T1000 (cell line): ENCODE measurements at places on chromosomes 3 and 15.

GRCh38 chr15:52876991-52877663 lies 87.0 kb upstream of the ONECUT1 start:
- no peak for DNase-seq

DNA sequence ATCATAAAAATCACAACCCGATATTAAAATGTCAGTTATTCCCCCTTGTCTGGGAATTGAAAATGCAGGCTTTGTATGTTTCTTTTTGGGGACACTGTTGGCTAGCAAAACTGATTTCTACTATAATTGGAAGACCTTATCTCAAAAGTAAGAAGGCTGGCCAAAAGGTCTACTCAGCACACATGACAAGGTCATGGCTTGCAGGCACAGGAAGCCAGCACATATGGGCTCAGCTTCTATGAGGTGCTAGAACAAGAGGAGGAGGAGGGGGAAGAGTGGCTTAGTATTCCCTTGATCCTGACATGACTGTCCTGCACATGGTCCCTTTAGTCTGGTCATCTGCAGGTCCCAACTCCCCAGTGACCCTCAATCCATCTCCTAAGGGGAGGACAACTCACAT lies 681.2 kb downstream of the SQOR start:
- no peak for DNase-seq

DNA sequence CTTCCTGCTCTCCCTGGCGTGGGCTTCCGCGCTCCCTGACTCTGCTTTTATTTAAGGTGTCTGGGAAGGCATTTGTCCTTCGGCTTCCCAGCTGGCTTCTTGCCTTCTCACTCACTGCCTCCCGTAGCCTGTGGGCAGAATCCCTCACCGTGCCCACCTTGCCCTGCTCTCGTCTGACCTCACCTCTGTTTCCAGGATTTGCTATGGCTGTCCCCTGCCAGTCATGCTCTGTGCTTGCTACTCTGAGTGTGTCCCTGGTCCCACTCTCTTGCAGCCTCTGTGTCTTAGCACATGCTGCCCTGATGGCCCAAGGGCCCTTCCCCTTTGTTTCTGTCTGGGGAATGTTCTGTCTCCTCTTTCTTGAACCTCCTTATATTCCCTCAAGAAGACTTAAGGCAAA lies 26.2 kb downstream of the LPP start:
- DNase-seq, result no peak

DNA sequence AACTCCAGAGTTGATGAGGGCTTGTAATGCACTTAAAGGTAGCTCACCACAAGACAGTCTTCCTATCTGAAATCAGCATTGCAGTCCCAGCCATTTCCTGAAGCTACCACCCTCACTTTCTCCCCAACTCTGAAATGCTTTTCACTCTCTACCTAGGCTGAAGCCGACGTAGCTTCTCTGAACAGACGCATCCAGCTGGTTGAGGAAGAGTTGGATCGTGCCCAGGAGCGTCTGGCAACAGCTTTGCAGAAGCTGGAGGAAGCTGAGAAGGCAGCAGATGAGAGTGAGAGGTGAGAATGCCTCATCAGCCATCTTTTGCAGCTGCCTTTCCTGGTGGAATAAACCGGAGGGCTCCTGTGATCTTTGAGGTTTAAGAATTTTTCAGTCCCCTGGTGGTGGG lies 14.3 kb downstream of the TPM1 start:
- DNase-seq, result no peak

- peak; percentile 46 for DNase-seq
Observed at GRCh38 chr15:66387163-66388042, 691 bp downstream of the MAP2K1 start.

- no peak for DNase-seq
Observed at GRCh38 chr3:186571644-186572013, 1.1 kb downstream of the DNAJB11 start.
